ENCODE measurements at places on chromosomes 5 and 9.
A peak's percentile ranks its signal among the peaks of the same experiment; 100 is the strongest.

GRCh38 chr5:93611976-93612854 is 29.2 kb downstream of the NR2F1 start:
- peak; percentile 59 for DNase-seq

DNA sequence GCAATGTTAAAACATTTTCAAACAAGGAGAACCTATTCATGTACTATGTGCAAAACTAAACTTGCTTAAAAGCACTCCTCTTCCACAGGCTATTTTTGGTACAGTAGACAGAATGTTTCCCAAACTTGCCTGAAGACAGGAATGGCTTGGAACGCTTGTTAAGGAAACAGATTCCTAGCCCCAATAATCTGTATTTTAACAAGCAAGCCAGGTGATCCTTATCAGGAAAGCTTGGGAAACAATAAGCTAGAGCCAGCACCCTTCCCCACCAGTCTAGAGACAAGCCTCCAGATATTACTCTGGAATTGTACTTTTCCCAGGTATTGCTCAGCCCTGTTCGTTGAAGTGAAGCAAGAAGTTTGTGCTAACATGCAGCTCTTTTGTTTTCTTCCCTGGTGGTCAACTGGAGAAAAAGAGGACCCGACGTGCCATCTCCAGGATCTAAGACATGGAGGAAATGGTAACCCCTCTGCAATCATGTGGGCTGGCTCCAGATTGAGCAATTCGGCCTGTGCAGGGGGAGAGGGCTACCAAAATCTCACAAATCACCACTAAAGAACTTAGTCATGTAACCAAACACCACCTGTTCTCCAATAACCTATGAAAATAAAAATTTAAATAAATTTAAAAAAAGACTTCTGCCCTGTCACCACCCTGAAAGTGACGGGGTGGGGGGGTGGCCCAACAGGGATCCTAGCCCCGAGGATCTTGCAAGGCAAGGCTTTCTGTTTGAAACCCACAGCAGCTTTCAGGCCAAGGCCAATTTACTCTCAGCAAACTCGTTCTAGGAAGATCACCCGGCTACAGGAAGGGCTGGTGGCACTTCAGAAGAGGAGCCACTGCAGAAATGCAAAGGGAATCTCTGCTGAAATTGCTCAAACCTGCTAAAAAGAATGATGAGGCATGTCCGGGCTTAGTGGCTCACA is 48.6 kb downstream of the SHB start:
- no peak for DNase-seq

GRCh38 chr9:4620881-4621555 is 41.1 kb upstream of the PLPP6 start:
- no peak for DNase-seq

DNA sequence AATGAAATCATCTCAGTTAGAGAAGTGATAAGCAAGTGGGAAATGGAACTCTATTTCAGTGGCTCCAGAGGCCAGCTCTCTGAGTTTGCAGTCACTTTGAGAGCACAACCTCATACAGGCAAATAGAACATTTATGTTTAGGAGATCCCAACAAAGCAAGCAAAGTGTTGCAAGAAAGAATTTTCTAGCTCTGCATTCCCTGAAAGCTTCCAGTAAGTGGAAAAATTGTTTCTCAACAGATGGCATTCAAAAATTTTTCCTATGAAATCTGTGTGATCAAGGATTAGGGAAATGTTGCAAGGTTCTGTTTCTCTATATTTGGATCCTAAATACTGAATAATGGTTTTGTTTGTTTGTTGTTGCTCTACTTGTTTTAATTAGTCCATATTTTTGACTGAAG is 764.2 kb upstream of the ZNF608 start:
- DNase-seq = no peak

DNA sequence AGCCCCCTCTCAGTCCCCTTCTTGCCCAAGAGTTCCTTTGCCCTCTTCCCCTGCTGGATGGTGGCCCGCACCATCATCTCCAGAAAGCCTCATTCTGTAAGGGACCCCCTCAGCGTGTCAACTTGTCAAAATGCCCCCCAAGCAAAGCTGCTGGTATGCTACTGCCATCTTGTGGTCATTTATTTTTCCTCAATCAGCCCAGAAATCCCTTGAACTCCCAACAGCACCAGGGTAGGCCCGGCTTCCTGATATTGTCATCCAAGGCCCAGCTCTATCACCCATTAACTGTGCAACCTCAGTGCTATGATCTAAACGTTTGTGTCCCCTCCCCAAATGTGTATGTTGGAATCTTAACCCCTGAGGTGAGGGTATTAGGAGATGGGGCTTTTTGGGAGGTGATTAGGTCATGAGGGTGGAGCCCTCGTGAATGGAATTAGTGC is 53.2 kb upstream of the FBXW11 start:
- DNase-seq = no peak

DNA sequence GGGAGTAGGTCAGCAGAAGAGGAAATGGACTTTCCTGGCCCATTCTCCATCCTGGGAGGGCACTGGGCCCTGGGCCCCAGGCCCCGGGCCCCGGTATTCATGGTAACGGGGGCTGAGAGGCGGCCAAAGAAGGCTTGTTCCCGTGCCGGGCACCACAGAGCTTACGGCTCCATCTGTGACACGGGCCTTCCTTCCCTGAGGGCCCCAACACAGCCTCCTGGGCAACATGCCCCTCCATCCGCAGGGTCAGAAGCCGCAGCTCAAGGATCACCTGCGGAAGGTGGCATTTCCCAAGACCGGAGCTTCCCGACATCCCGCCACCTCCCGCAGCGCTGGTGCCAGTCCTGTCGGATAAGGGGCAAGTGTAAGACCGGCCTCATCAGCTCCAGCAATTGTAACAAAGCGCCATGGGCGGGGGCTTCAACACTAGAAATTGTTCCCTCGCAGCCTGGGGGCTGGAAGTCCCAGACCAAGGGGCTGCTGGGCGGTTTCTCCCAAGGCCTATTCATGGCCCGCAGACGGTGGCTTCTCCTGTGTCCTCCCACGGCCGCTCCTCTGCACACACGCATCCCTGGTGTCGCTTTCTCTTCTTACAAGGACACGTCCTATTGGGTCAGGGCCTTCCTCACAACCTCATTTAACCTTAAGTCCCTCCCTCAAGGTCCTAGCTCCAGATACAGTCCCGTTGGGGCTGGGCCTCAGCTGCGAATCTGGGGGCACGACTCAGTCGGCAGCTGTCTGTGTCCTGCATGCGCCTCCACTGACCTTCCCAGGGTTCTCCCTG is 31.2 kb upstream of the SLC12A7 start:
- no peak for DNase-seq

DNA sequence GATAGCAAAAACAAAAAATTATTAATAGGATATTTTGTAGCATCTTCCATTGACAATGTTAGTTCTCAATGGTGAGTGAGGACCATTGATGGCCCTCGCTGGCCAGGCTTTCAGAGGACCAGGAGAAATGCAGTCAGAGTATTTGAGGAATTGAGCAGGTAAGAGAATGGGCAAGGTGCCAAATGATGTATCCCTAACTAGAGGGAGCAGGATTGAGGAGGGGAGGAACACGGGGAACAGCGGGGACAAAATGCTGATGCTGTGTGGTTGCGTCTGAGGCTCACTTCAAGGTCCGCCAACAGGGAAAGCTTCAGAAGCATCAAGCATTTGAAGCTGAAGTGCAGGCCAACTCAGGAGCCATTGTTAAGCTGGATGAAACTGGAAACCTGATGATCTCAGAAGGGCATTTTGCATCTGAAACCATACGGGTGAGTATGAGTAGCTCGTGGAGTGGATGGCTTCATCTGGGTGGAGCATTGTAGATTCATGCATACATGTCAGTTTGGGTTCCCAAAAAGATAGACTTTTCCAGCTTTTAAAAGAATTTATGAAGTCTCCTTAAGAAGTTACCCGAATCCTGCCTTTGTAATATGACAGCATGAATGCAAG is 16.2 kb downstream of the SPTAN1 start:
- no peak for DNase-seq

GRCh38 chr5:151159649-151160373 is 2.2 kb upstream of the ANXA6 start:
- DNase-seq = no peak

- no peak for DNase-seq
These were observed 10.1 kb downstream of the IFNA5 start for GRCh38 chr9:21294904-21295538.

- DNase-seq = no peak
These were observed 9.3 kb downstream of the CSF1R start for GRCh38 chr5:150077060-150077459.

DNA sequence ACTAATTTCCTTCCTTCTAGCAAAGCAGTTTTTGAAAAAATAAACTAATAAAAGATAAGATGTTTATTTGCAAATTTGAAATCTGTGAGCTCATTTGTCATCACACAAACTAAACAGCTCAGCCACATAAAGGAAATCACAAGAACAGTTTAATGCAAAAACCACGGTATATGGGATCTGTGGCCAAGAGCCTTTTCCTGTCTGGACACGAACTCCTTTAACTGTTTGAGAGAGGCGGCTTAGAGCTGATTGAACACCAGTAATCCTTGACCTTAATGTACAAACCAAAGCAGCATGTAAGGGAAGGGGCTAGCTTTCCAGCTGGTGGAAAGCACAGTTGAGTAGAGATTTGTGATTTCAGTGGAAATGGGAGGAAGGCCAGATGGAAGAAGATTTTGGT is 66.3 kb upstream of the SPINK5 start:
- no peak for DNase-seq

- no peak for DNase-seq
These were observed 21.4 kb upstream of the HAVCR1 start for GRCh38 chr5:157080286-157080685.

DNA sequence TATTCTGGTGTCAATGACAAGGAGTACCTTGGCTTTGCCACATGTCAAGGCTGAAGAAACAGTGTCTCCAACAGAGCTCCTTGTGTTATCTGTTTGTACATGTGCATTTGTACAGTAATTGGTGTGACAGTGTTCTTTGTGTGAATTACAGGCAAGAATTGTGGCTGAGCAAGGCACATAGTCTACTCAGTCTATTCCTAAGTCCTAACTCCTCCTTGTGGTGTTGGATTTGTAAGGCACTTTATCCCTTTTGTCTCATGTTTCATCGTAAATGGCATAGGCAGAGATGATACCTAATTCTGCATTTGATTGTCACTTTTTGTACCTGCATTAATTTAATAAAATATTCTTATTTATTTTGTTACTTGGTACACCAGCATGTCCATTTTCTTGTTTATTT is 19.8 kb downstream of the CD274 start:
- DNase-seq = no peak

GRCh38 chr5:96875791-96876291 is 459 bp upstream of the ERAP2 start:
- no peak for DNase-seq

DNA sequence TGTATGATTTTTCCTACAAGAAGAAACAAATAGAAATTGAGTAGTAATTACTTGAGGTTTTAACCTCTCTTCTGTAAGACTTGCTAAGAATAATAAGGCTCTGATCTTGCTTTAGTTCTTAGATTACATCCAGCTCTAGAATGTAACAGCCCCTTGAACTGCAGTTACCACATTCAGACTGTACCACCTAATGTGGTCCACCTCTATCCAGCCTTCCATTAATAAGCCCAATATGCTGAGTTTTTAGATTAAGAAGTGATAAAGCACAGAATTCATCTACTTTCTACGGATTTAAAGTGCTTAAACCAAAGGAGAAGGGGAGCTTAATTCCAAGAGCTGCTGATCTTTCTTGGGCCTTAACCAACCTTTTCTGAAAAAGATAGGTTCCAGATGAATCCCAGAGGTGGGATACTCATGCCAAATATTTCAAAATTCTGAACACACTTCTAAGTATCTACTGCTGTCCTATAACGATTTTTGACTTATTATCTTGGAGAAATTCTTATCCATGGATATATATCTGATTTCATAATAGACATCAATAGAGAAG is 131.5 kb downstream of the ZNF608 start:
- DNase-seq = no peak
